ENCODE measurements at places on chromosomes 1 and 21.
A peak's percentile ranks its signal among the peaks of the same experiment; 100 is the strongest.

GRCh38 chr21:42468491-42469131, 27.4 kb downstream of the RSPH1 start:
- no peak for DNase-seq

DNA sequence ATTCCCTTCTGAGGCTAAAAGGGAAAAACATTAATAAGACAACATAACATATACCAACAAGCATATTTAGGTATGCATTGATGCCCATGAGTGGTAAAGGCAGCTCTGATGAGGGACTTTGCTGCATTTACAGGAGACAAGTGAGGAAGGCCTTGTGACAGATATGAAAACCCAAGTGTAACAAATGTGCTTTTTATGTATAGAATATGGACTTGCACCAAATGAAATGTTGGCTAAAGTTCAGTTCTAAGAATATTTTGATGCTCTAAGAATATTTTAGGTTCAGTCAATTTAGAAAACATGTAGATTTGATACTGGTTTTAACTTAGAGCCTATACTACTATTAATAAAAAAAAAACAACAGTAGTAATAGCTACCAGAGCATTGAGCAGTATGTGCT, 424.7 kb downstream of the LMO4 start:
- no peak for DNase-seq

- no peak for DNase-seq
Measured at GRCh38 chr1:211894312-211894711, 63.7 kb upstream of the LPGAT1 start.

DNA sequence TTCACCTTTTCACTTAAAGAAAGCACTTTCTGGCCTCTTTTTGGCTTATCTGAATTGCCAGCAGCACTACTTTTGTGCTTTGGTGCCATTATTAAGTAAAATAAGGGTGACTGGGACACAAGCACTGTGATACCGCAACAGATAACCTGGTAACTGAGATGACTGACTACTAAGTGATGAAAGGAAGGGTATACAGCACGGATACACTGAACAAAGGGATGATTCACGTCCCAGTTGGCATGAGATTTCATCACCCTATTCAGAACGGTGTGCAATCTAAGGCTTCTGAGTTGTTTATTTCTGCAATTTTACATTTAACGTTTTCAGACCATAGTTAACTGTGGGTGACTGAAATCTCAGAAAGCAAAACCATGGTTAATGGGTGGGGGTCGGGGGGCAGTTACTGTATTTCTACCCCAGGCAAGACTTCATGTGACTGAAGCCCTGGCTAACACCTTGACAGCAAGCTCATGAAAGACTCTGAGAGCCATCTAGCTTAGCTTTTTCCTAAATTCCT, 102.8 kb downstream of the CLIC6 start:
- no peak for DNase-seq

- DNase-seq, result no peak
Measured at GRCh38 chr1:53025769-53026112, 36.3 kb upstream of the PODN start.

DNA sequence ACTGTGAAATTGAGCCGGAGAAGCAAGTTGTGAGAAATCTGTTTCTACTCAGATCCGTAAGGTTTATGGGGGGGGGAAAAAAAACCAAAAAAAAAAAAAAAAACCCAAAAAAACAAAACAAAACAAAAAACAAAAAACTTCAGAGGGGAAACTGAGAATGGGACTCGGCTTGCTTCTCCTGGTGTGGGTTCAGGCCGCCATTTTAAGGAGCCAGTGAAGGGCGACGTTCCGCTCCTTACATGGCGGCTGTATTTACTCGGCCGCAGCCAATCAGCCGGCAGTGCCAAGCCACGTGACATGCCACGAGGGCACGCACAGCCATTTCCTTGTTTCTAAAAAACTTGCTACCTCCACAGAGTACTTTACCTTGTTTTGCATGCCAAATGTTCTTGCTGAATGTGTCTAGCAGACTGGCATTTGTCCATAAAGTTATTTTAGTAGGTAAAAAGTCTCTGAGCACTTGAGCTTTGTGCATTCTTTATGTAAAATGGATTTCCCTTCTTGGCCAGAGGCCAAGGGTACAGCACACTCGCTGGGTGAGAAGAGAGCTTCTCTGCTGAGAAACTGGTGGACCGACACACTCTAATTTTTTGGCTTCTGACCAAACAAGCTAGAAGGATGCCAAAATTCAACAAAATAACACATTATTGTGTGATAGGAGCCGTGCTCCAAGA, 101.8 kb downstream of the NFIA start:
- peak; percentile 86 for DNase-seq

DNA sequence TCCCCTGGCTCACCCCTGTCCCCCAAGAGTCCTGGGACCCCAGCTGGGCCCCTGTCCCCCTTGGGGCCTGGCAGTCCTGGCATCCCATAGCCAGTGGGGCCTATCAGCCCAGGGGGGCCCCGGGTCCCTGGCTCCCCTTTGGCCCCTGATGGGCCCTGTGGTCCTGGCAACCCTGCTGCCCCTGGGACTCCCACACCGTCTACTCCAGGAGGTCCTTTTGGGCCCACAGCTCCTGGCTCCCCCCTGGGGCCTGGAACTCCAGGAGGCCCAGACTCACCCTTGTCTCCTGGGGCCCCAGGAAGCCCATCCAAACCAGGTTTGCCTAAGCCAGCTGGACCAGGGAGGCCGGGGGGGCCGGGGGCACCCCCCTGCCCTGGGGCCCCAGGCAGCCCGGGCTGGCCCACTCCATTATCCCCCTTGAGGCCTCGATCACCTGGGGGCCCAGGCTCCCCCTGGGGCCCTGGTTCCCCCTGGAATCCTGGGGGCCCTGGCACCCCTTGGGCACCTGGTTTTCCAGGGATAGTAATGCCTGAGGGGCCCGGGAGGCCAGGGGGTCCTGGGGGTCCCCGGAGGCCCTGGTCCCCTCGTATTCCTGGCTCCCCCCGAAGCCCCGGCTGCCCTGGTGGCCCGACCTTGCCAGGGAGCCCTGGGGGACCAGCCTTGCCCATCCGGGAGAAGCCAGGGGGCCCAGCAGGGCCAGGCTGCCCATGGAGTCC, 10.1 kb downstream of the ADPRS start:
- DNase-seq, result no peak

DNA sequence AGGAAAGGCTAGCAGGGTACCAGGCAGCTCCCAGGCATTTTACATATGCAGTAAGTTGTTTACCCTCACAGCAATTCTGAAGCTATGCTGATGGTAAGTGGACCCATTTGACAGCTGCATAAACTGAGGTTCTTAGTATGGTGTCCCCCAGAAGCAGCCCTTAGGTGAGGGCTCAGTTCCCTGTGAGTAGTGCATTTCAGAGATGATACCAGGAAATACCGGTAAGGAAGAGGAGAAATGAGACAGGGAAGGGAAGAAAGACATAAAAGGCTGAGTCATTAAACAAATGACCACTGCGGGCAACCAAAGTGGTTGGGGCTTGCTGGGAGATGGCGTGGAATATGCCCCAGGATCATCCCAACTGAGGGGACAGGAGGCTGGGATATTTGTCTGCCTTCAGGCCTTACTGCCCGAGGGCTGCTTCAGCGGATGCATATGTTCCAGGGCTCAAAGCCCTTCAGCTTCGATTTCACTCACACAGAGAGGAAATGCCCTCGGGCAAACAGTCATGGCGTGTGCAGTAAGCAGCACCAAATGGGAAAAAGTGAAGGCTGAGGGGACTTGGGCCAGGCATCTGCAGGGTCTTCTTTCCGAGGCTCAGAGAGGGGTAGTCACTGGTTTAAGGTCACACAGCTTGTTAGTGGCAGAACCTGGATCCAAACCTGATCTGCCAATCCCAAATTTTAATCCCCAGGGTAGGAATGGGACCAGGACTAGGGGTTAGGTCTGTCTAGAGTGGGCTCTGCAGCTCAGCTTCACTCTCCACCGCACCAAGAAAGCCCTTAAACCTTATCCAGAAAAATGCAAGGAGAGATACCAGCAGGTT, 133.7 kb upstream of the RUNX3 start:
- no peak for DNase-seq

DNA sequence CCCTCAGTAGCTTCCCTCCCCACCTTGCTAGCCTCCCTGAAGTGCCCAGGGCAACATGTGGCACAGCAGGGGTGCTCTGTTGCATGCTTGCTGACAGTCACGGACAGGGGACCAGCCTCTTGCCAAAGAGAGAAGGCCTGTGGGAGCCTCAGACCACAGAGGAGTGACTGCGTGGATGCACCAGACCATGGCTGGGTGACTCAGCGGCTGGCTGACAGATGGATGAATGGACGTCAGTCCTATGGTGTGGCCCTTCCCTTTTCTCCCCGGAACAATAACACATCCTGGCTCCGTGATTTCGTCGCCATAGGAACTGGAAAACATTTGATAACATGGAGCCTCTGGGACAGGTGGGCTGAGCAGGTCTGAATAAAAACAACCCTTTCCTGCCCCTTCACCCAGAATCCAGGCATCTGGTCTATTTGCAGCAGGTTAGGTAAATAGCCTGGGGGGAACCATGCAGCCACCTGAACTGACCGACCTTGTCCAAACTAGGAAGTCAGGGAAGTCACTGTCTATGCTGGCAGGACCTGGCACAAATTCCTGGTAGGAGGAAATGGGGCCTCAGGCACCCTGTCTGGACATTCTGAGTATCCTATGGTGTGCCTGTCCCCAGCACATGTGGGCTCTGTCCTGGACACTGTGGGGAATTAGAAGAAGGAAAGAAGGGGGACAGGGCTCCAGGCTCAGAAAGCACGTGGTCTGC, 53.3 kb downstream of the NENF start:
- DNase-seq, result peak; percentile 81

DNA sequence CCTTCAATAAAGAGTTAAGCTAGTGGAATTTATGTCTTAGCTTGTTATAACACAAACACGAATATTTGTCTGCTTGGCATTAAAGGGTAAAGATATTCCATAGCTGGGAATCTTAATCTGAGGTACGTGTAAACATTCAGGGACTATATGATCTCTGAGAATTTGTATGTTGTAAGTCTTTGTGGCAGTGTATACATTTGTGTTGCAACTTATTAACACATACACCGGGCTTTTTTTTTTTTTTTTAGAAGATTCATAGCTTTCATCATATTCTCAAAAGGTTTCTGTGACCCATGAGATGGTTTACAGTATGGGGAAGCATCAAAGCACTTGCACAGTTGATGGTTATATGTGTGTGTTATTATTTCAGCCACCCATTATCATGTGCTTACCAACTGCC, 3.0 kb downstream of the GGPS1 start:
- no peak for DNase-seq

GRCh38 chr1:27931759-27932158, 3.0 kb upstream of the SMPDL3B start:
- DNase-seq, result no peak

- DNase-seq, result no peak
Measured at GRCh38 chr1:79704067-79704466, 697.5 kb upstream of the ADGRL4 start.

- DNase-seq, result no peak
Measured at GRCh38 chr1:111852261-111852721, 96.6 kb downstream of the DDX20 start.

- no peak for DNase-seq
Measured at GRCh38 chr1:56873213-56873612, 18.6 kb downstream of the C8A start.
